SK-N-SH (cell line): ENCODE measurements at places on chromosomes 3 and 15. TPM values are rescaled to one million over a fixed set of nuclear protein-coding genes. Genes with fewer than 3 reads are reported as not detected.

GRCh38 chr3:132822266-132822665 is 100.1 kb upstream of the NPHP3 start:
- no peak for DNase-seq

GRCh38 chr15:66102563-66103292 is 150.8 kb downstream of the MEGF11 start:
- no peak for DNase-seq

ADCY5 gene
- polyA plus RNA-seq = 0.21 and 0.23 TPM in 2 replicates

- DNase-seq = no peak
Observed at GRCh38 chr3:158264894-158265293, 155.0 kb downstream of the RSRC1 start.

FBXW12 gene
- polyA plus RNA-seq = 0.07 TPM in 1 of 2 replicates, not detected in the other

CORO2B gene
- 2.3 and 3.6 TPM in 2 replicates for polyA plus RNA-seq

DNA sequence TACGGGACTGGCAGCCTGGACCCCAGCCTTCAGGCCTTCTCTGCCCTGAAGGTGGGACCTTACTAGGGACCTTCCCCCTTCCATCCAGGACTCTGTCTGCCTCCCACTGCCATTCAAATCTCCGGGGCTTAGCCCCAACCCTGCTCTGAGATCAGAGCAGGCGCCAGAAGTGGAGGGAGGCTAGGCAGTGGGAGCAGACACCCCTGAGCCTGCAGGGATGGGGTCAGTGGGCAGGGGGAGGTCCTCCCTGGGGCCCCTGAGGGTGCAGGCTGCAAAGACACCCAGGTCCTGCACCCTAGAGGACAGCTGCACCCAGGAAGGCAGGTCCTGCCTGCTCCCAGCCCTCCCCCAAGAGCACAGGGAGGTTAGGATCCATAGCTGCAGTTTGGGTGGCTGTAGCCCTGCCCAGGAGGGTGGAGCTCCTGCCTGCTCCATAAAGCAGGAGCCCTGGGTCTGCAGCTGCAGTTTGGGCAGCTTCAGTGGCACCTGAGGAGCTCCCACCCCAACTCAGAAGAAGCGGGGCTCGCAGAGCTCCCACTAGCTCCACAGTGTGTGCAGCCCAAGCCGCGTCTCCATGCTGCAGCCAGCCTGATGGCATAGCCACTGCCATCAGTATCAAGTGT is 8.1 kb upstream of the POC1A start:
- DNase-seq = no peak
